ENCODE measurements at places on chromosomes 4 and X.

DNA sequence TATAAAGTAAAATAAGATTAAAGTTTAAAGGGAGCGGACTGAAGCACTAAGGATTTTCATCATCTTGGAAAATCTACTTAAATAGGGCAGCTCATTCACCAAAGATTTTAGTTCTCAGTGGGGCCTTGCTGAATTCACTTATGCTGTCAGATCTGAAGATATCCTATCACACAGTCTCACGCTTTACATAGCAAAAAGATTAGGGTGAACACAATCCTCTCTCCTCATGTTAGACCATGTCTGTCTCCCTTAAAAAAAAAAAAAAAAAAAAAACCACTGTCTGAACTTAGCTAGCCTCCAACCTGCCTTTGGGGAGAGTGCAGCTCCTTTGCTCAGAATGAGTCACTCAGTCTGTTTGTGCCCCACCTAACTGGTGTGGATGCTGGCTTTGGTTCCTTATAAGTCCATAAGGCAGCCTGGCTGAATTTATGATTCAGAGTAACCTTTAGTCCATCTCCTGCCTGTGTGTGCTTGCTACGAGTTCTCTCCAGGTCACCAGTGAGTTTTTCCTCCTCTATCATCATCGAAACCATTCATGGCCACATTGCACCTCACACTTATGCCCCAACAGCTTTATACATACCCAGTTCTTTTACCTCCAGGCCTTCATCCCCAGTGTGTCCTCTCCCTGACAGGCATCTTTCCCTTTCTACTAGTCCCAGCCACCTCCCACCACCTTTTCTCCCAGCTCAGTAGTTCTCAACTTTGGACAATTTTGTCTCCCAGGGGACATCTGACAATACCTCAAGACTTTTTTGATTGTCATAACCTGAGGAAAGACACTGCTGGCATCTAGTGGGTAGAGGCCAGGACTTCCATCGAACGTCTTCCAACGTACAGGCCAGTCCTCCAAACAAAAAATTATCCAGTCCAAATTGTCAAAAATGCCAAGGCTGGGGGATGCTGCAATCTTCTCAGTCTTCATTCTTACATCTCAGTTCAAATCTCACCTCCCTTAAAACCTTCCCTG lies 220.7 kb upstream of the EMCN start:
- DNase-seq, result no peak

GRCh38 chrX:41785685-41786084 lies 61.7 kb downstream of the GPR82 start:
- no peak for DNase-seq

DNA sequence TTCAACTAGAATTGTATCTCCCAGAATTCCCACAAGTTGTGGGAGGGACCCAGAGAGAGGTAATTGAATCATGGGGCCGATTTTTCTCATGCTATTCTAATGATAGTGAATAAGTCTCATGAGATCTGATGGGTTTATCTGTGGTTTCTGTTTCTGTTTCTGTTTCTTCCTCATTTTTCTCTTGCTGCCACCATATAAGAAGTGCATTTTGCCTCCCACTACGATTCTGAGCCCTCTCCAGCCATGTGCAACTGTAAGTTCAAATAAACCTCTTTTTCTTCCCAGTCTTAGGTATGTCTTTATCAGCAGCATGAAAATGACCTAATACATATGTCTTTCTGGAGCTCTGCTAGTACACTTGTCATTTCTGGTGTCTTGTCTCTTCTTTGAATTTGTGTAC lies 22.1 kb upstream of the OR13H1 start:
- DNase-seq, result no peak

- no peak for DNase-seq
These were observed 4.0 kb upstream of the PCDH7 start for GRCh38 chr4:30716158-30716557.

- no peak for DNase-seq
These were observed 835 bp downstream of the TDO2 start for GRCh38 chr4:155904331-155904730.

DNA sequence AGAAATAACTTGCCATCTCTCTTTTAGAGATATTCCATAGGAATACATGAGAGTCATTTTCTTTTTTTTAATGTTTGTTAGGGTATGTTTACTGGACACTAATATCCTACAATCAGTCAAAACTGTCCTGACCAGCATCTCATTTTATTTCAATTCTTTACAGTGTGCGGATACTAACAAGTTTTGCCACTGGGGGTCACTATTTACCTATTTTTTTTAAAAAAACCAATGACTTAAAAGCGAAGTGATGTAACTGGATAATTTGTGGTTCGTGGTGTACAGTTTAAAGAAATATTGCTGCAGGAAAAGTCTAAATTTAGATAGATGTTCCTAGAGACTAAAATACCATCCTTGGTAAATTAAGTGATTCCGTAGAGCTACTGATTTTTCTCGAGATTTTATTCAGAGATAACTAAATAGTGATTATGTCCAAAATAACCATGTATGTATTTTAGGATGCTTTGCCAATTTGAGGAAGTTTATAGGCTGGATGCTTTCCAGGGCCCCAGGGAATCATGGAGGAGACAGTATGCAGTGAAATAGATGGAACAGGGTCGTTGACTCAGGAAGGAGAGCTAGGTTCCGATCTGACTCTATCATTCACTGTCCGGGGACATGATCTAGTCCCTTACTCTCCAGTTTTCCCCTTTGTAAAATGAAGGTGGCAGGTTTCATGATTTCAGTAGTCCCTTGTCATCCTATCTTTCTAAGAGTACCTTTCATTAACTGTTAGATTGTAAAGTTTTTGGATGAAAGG lies 34.0 kb upstream of the GNPDA2 start:
- peak; percentile 8 for DNase-seq

DNA sequence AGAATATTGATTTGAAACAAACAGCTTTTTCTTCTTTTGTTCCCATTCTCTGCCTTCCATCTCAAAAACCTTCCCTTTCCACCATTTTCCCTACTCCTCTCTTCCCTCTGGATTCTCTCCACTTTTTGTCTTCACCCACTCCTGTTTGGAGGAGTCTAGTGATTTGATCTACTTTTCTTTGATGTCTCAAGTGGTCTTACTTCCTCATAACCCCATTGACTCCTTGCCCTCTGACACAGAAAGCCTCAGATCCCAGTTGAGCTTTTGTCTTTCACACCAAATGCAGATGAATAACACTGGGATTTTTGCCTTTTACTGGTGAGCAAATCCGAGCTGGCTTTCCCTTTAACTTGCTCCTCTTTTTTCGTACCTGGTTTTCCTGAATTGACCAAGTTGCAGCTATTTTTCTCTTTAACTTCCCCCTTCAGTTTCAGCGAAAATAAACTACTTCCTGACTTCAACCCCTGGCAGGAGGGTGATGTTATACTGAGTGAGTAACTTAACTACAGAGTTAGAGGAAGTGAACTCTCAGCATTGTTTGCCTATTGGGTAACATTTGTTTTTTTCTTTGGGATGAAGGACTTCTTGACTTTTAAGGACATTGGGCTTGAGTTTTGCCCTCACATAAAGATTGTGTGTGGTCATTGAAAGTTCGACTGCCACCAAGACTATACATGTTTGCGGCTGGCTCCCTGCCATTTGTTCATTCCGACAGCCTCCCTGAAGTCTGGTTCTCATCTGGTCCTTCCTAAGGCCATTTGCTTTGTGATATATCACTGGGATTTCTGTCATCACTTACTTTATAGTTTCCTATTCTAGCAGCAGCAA lies 392.8 kb upstream of the NR3C2 start:
- no peak for DNase-seq

DNA sequence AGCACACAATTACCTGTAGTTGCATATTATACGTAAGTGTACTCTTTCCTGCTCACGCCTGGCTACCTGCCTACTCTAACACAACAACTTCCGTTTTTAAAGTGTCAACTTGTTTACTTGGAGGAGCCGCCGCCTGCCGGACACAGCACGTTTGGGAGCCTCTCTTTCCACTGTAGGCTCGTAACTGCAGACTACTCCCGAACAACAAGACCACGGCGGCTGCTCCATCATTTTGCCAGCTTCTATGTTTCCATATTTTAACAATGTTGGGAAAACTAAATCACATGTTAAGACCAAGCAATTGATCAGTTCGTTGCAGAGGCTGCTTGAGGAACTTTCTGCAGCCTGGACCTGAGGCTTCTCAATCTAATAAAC lies 841 bp downstream of the MTNR1A start:
- DNase-seq, result no peak

GRCh38 chrX:69228732-69229131 lies 63.5 kb upstream of the PJA1 start:
- no peak for DNase-seq

GRCh38 chr4:93814141-93814540 lies 14.4 kb upstream of the ATOH1 start:
- no peak for DNase-seq

DNA sequence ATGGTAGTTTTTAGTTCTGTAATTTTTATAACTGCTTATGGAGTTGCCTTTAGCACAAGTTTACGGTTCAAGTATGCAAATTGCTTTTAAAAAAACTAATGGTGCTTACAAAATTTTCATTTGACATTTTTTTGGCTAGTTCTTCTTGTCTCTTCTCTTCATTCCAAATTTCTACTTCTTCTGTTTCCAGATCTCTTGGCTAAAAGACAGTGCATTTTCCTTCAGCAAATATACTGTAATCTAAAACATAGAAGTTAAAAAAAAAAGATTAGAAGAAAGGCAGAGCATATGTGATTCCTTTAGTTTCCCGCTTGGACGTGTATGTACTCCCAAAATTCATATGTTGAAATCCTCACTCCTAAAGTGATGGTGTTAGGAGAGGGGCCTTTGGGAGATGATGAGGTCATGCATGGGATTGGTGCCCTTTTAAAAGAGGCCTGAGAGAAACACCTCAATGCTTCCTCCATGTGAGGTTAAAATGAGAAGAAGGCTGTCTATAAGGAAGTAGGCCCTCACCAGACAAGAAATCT lies 132.1 kb upstream of the NPY2R start:
- no peak for DNase-seq

DNA sequence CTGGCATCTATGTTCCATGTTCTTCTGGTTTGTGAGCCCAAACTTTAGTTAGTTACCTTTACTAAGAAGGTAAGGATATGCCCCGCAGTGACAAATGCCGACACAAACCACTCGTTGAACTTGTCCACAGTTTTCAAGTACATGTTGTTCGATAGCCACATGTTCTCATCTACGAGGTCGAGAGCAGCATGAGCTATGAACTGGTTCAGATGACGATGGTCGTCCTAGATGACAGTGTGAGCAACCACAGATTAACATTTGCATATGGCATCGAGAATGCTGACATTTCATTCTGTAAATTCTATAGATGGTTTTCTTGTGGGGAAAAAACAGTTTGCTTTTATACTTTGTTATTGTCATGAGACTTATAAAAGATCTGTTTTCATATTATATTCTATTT lies 18.0 kb downstream of the TRAPPC2 start:
- no peak for DNase-seq

- DNase-seq, result no peak
These were observed 487.6 kb upstream of the BOD1L1 start for GRCh38 chr4:14115106-14115505.

DNA sequence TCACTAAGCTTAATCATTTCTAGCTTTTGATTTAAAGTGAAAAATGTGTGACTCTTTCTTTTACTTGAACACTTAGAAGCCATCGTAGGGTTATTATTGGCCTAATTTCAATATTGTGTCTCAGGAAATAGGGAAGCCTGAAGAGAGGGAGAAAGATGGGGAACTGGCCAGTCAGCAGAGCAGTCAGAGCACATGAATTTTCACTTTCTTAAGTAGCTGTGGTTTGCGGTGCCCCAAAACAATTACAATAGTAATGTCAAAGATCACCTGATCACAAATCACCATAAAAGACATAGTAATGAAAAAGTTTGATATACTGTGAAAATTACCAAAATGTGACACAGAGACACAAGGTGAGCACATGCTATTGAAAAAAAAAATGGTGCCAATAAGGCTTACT lies 45.5 kb downstream of the CENPC start:
- DNase-seq, result no peak

DNA sequence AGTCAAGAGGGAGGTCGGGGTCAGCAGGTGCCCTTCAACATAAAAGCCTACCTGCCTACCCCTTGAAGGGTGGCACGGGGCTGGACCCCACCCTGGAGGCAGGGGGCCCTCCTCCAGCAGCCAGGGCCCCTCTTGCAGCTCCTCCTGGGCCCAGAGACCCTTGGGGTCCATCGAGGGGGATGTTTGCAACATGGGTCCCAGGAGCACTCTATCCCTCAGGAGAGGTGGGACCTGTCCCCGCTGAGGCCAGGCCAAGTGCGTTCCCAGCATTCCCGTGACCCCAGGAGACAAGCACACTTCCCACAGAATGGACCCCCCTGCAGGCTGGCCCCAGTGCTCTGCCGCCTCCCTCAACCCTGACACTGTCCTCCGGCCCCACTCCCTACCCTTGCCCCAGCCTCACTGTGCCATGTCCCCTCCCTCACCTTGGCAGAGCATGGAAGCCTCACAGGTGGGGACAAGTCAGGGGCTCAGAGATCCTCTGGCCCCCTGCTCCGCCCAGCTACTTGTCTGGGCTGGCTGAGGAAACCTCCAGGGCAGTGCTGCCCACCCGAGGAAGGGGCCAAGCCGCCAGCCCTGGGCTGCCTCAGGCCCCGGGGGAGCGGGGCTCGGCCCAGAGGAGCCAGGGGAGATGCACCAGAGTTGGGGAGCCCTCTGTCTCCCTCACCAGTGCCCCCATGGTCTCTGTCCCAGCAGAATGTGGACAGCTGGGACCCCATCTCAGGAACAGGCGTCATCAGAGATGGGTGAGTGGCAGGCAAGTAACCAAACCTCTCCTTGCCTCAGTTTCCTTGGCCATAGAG lies 2.2 kb downstream of the MXD4 start:
- DNase-seq, result no peak

DNA sequence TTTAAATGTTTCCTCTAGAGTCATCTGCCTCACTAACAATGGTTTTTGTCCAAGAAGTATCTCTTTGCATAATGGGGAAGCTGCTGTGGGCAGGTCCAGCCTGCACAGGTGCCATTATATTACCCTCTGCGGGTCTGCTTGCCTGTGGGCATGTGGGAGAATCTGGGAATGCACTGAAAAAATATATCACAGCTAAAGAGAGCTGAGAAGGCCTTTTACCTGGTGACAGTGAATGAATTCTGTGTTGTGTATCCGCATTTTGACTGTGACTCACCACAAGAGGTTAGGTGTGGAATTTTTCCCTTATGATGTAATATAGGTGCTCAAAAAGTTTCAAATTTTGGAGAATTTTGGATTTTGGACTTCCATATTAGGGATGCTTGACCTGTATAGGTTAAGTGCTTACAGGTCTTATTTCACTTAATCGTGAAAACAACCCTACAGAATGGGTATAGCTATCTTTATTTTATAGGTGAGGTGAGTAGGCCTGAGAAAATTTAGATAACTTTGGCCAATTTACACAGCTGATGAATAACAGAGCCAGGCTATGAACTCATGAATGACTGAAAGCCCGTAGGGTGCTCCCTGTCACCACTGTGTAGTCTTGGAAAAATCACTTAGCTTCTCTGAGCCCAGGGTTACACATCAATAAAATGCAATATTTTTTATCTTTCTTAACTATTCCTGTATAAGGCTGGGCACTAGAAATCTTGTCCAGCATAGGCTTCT lies 198.0 kb upstream of the EPHA5 start:
- DNase-seq, result no peak

- peak; percentile 37 for DNase-seq
These were observed at the start of gene TLR10 for GRCh38 chr4:38782452-38783108. Gene TLR10 (minus strand): TSS chr4:38782990. CDS start chr4:38775590, 7,400 bp downstream.

GRCh38 chr4:80172203-80172602 lies 25.1 kb upstream of the PRDM8 start:
- DNase-seq, result peak; percentile 17
